Placental epithelial cell (primary cell): ENCODE measurements at places on chromosomes 2 and 18. TPM values are rescaled to one million over a fixed set of nuclear protein-coding genes. Genes with fewer than 3 reads are reported as not detected.

SPR gene
- total RNA-seq: 21.2 and 22.4 TPM in 2 replicates

ERFE gene
- not detected in 2 replicates for total RNA-seq

RMC1 gene
- 16.1 and 25.2 TPM in 2 replicates for total RNA-seq

ZAP70 gene
- 0.11 TPM in 1 of 2 replicates, not detected in the other for total RNA-seq

CERKL gene
- 0.33 TPM in 1 of 2 replicates, not detected in the other for total RNA-seq

SIX3 gene
- not detected in 2 replicates for total RNA-seq

FBLN7 gene
- 4.6 and 26.7 TPM in 2 replicates for total RNA-seq

SAG gene
- under 0.01 TPM in 1 of 2 replicates, not detected in the other for total RNA-seq

C2orf92 gene
- total RNA-seq: 4.7 and 9.0 TPM in 2 replicates

ABHD1 gene
- not detected in 2 replicates for total RNA-seq

CIB4 gene
- not detected in 2 replicates for total RNA-seq

METTL4 gene
- total RNA-seq: 8.6 and 10.8 TPM in 2 replicates

PARD6G gene
- 1.3 and 2.7 TPM in 2 replicates for total RNA-seq

YPEL5 gene
- 109 and 123 TPM in 2 replicates for total RNA-seq

HOXD8 gene
- not detected in 2 replicates for total RNA-seq

MAB21L4 gene
- not detected in 2 replicates for total RNA-seq

REG3A gene
- not detected in 2 replicates for total RNA-seq

C2orf15 gene
- 0.22 and 0.79 TPM in 2 replicates for total RNA-seq

AP1S3 gene
- 11.4 and 23.6 TPM in 2 replicates for total RNA-seq

PLEKHB2 gene
- total RNA-seq: 40.5 and 41.2 TPM in 2 replicates

ASPRV1 gene
- total RNA-seq: 0.33 and 0.79 TPM in 2 replicates

EMX1 gene
- 0.39 and 0.43 TPM in 2 replicates for total RNA-seq

RGPD3 gene
- total RNA-seq: under 0.01 and 0.11 TPM in 2 replicates

GCA gene
- total RNA-seq: 5.9 and 8.4 TPM in 2 replicates

SALL3 gene
- total RNA-seq: 0.11 and 0.39 TPM in 2 replicates

TBR1 gene
- not detected in 2 replicates for total RNA-seq

SP5 gene
- not detected in 2 replicates for total RNA-seq

SNTG2 gene
- total RNA-seq: 1.2 TPM in 1 of 2 replicates, not detected in the other

CSRNP3 gene
- total RNA-seq: 2.3 and 7.5 TPM in 2 replicates

CXCR4 gene
- not detected in 2 replicates for total RNA-seq

TWIST2 gene
- total RNA-seq: 0.33 and 0.79 TPM in 2 replicates

SCYGR7 gene
- total RNA-seq: not detected in 2 replicates

AKAIN1 gene
- total RNA-seq: not detected in 2 replicates

TXNDC2 gene
- total RNA-seq: not detected in 2 replicates

DUSP2 gene
- 1.6 and 2.5 TPM in 2 replicates for total RNA-seq

ERBB4 gene
- not detected in 2 replicates for total RNA-seq

KYNU gene
- total RNA-seq: 0.98 and 3.1 TPM in 2 replicates

NGEF gene
- total RNA-seq: 0.79 and 2.8 TPM in 2 replicates

FIGN gene
- total RNA-seq: 5.1 and 11.1 TPM in 2 replicates

APCDD1 gene
- total RNA-seq: 1.7 and 2.0 TPM in 2 replicates

HTR2B gene
- under 0.01 TPM in 1 of 2 replicates, not detected in the other for total RNA-seq

REG1B gene
- total RNA-seq: not detected in 2 replicates

ZC3H6 gene
- total RNA-seq: 5.7 and 7.1 TPM in 2 replicates

PLEK gene
- total RNA-seq: not detected in 2 replicates

NEB gene
- total RNA-seq: 0.54 and 2.7 TPM in 2 replicates
